ENCODE measurements at places on chromosomes 7 and 10.

DNA sequence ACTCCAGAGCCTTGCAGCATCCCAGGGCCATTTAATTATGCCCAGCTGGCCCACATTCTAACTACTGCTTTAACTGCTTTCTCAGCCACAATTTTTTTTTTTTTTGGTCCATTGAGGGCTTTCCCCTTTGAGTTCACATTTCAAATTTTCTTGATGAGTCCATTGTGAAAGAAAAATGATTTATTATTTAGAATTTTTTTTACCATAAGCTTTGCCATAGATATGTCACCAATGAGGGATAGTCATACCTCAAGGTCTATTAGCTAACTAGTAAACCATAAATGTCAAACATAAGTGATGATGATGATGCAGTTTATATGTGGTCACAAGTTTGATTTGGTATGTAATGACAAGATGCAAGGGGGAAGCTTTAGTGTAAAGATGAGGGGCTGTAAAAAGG lies 282.9 kb downstream of the BICC1 start:
- DNase-seq = no peak

DNA sequence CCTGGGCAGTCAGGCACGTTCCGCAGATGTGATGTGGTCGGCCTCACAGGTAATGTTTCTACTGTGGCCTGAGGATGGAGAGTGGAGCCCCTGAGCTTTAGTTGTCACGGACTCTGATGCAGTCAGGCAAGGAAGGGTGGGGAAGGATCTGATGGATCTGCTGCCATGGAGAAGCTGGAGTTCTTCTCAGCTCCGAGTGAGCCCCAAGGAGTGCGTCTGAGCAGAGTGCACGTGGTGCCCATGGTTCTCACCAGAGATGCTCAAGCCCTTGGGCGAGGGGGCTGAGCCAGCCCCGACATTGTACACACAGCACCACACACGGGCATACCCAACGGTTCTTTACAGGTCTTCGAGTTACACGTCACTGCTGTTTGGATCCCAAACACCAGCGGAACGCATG lies 192.5 kb downstream of the EBF3 start:
- no peak for DNase-seq

DNA sequence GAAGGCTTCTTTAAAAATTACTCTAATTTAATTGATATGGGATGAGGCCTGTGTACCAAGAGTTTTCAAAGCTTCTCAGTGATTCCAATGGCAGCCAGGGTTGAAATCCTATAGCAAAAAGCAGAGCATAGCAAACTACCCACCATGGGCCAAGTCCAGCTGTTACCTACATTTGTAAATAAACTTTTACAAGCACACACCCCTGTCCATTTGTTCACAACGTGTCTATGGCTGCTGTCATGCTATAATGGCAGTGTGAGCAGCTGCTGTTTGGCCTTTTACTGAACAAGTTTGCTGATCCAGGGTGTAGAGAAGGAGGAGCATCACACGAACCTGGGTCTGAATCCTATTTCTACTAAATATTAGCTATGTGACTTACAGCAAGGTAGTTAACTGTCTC lies 50.0 kb downstream of the NPY start:
- no peak for DNase-seq

DNA sequence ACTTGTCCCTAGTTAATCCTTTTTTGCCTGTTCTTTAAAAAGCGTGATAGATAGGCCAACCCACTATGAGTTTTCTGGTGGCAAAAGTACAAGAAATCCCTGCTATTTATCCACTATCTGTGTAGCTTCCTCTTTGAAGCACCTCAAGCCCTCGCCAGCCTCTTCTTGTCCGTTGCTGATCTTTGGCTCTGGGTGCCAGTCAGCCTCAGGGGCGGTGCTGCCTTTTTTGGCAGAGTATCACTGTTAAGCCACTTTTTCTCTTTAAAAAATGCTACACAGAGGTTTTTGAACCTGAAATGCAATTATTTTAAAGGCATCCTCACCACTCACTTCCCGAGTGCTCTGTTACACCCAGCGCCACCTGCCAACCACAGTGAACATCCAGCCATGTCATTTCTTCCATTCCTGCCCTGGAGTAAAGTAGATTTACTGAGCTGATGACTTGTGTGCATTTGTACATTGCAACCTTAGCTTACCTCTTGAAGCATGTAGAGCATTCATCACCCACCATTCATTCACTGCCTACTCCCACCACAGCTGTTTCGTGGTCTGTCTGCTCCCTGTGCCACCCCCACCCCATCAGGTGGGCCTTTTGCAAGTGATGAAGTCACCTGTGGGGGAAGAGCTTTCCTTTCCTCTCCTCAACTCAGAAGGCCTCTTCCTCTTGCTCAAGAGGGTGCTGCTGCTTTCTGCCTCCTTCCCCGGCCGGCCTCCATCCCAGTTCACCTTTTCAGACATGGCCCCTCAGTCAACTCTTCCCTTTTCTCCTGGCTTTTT lies 414.2 kb upstream of the GALNT17 start:
- DNase-seq = no peak

DNA sequence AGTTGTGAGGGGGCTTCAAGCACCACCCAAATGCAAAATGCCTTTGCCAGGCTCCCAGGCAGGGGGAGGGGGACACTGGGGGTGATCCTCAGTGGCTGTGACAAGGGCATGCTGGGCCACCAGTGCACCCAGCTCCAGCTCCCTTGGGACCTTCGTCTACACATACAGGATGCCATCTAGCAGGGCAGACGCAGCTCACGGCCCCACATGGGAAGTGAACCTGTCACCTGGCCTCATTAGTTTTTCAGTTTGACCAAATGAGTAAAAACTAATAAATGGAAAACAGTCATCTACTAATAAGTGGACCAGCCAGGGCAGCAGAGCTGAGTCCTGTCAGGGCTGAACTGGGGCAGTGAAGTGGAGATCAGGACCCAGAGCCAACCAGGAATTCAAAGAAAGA lies 50.2 kb downstream of the TLL2 start:
- DNase-seq = no peak

DNA sequence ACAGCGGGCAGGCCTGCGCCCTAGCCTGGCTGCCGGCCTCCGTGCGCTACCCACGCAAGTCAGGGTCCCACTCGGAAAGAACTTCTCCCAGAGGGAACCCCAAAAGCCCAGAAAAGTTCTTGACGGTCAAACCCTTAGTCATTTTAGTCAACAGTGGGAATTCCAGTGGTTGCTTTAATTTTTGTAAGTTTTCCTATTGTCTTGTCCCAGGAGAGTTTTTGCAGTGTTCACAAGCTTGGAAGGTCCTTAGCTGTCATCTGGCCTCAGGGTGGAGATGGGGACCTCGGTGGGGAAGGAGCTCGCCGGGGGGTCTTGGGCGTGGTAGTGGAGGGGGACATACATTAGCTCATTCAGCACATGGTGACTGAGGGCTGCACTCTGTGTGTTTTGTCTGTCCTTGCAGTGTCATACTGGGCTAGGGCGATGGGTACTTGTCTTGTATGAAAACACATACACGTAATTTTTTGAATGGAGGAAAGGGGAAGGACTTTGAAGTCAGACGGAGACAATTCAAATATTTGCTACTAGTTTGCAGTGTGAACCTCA lies 736 bp downstream of the MINDY4 start:
- DNase-seq = no peak

DNA sequence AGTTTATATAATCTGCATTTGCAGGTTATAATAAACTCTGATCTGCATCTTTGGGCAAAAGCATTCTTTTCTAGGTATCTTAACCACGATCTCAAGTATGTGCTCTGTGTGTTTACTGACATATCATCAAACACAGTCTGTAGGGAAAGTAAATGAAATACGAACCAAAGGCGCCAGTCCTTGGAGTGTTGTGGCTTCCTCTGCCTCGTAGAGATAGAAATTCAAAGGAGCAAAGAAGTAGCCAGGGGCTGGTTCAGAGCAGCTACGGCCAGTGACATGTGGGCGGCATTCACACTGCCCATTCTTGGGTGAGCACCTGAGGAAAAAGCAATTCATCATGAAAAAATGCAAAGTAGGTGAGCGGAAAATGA lies 38.7 kb downstream of the LAMB4 start:
- peak; percentile 85 for DNase-seq

DNA sequence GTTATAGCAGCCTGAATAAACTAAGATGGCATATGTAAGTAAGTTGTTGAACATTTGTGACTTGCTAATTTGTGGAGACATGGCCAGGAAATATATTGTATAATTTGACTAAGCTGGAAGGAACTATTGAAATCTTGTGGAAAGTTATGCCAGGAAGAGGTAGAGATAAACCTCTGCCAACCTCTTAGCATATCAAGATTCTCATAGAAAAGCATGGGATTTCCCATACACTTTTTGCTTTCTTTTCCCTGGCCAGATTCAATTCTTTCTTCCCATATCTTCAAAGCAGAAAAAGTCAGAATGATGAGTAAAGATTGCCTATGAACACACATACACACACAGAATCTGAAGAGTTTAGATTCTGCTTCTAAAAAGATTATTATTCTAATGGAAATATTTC lies 216.2 kb downstream of the SEMA3D start:
- no peak for DNase-seq

DNA sequence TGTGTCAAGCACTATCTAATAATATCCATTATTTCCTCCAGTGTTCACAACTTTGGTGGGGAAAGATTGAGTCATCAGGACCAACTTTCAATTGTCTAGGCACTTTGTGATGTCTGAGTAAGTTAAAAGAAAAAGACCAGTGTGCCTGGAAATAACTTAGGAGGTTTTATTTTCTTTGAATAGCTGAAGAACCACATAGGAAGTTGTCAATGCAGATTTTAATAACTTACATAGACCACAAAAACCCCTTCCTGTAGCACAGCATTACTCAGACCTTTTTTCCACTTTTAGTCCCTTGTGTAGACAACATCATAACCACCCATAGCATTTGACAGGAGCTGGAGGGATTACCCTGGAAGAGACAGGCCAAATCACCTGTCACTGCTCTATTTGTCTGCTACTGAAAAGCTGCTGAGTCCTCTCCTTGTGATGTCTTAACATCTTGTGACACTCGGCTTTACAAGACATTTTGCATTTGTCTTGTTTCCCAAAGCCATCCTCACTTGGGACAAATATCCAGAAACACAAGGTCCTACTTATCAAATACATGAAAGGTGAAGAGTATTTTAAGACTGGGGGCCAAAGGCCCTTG lies 241.5 kb upstream of the PTER start:
- DNase-seq = no peak
